Effector memory CD4-positive, alpha-beta T cell (primary cell): ENCODE measurements at places on chromosomes 6 and 20.

DNA sequence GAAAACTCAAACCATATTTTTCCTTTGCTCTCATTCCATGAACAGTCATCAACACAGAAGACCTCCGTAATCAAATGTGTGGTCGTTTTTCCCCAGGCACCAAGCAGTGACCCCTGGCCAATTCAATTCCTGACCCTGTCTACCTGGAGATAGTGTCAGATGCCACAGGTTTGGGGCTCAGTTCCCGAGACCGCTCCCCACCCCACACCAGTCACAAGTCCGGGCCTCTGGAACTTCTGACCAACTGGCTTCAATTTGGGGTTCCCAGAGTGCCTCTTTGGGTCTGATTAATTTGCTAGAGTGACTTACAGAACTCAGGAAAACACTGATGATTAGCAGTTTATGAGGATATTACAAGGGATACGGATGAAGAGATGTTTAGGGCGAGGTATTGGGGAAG is 6.0 kb downstream of the IGF2R start:
- DNase-seq, result no peak

DNA sequence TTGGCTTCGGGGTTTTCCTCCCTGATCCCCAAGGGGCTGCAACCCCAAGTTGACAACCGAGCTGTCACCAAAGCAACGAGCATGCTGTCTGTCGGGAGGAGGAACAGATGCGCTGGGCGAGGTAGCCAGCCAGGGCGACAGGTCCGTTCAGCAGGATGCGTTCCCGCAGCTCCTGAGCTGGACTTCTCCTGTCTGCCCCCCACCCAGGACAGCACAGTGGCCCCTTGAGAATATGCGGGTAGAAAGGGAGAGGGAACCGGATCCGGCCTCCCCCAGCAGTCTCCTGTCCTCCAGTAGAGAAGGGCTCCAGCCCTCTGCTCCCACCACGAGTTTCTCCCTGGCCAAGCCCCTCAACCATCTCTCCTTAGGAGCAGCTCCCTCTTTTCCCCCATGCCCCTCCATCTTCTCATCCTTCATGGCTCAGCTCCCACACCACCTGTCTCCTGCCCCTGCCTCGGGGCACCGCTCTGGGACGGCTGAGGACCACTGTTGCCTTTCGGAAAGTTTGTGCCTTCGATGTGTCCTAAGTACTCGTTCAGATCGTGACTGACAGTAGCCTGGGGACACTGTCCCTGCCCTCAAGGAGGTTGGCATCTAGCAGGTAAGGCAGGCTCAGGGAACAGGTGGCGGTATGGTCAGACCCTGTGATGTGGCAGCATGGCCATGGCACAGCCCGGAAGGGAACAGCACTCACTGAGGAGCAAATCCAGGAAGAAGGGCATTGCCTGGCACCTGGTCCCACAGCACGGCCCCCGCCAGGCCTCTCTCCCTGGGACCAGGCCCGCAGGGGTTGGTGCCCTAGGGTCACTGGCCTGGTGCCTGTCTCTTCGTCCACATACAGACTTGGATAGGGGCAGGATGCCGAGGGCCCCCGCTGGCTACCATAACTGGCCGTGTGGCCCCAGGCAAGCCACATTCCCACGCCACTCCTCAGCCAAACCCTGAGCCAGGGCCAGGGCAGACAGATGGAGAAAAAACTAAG is 96.3 kb downstream of the ASXL1 start:
- DNase-seq, result no peak

DNA sequence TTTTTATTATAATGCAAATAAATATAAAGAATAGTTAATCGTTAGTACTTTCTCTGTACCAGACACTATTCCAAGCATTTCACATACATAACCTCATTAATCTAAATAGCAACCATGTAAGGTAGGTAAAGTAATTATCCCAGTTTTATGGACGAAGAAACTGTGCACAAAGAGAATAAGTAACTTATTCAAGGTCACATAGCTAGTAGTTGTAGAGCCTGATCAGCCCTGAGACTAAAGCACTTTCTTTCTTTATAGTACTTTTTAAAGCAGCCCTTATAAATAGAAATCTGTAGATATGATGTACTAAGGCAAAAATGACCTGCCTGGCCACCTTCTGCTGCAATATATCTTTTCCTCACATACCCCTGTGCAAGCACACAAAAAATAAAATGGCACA is 104.8 kb downstream of the MYO6 start:
- DNase-seq, result no peak

DNA sequence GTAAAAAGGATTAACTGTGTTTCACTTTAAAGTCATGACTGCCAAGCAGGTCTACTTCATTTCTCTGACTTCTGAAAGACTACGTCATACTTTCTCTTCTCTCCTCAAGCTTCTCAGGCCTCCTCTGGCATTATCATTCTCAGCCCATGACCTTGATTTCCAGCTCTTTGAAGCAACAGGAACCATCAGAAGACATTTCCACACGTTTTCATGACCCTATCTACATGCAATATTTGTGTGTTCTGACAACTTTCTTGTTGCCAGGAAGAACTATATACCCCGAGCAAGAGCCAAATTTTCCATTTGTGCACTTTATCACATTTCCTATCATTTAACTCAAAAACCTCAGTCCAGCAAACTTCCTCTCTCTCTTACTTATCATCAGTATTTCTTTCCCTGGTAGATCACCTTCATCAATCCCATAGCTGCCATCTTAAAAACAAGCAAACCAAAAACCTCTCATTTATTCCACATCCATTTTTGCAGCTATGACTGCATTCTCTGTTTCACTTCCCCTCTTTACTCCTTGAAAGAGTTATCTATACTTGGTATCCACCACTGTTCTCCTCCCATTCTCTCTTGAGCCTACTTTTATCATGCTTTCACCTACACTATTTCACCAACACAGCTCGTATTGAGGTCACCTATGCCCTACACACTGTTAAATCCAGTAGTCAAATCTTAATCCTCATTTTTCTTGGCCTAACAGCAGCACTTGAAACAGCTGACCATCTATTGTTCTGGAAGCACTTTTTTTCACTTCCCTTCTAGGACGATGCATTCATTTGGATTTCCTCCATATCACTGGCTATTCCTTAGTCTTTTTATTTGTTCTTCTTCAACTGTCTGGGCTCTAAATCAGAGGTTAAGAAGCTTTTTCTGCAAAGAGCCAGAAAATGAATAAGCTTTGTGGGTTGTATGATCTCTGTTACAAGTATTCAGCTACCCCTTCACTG is 47.1 kb downstream of the STX7 start:
- DNase-seq, result no peak

DNA sequence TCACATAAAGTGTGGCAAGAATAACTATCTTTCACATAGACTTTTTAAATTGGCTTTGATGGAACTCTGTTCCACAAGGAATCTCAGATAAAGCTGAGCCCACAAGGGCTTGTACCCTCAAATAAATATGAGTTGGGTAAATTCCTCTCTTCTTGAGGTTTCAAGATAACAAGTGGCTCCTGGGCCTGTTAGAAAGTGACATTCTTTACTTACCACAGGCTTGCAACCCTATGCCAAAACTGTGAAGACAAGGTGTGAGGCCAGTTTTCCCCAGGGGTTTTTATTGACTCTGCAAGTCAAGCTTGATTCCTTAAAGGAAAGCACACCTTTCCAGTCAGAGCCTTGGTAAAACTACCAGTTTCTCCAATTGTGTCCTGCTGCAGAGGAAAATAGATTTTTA is 664.8 kb upstream of the GJE1 start:
- no peak for DNase-seq

DNA sequence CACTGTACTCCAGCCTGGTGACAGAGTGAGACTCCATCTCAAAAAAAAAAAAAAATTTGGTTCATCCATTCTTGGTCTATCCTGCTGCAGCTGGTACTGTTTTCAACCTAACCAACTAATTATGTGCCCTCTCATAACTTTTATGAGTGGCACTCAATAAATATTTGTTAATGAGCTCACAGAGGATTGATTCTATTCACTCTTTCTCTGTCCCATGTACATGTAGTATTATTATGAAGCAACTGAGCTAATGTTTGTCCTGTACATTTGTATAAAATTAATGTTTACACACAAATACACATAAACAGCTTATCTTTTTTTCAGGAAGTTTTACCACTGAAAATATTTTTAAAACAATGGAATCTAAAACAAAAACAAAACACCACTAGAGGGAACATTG is 10.1 kb downstream of the RIPOR2 start:
- no peak for DNase-seq

DNA sequence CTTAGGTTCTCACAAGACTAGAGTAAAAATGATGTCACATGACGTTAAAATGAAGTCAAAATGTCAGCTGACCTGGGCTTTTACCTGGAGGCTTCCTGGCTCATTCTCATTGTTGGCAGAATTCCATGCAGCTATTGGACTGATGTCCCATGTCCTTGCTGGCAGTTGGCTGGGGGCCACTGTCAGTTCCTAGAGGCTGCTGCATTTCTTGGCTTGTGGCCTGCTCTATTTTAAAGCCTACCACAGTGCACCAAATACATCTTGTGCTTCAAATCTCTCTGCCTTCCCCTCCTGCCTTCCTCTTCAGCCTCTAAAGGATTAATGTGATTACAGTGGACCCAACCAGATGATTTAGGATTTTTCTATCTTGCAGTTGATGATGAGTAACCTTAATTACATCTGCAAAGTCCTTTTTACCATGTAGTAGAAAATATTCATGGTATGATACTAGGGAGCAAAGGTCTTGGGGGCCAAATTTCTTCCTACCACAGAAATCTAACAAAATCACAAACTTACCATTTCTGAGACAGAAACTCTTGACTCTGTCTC is 81.9 kb downstream of the FIG4 start:
- no peak for DNase-seq

DNA sequence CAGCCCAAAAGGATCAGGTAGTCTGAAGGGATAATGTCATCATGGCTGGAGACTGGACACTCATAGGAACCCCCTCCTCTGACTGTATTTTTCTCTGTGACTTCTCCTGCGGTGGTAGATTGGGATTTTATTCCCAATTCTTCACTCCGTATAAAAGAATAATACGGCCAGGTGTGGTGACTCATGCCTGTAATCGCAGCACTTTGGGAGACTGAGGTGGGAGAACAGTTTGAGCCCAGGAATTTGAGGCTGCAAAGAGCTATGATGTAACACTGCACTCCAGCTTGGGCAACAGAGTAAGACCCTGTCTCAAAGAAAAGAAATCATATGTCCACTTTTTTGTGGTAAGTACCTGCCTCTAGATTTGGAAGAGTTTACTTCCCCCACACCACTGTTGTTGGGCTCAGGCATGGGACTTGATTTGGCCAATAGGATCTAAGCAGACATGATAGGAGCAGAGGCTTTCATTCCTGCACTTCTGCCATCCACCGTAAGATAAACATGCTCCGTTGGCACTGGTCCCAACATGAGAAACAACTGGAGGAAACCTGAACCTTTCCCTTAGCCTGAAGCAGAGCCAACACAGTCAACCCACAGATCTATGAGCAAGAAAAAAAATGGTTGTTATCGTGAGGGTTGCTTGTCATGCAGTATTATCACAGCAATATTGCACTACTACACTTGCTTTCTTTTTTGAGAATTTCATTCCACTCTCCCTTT is 82.0 kb downstream of the JPH2 start:
- no peak for DNase-seq

DNA sequence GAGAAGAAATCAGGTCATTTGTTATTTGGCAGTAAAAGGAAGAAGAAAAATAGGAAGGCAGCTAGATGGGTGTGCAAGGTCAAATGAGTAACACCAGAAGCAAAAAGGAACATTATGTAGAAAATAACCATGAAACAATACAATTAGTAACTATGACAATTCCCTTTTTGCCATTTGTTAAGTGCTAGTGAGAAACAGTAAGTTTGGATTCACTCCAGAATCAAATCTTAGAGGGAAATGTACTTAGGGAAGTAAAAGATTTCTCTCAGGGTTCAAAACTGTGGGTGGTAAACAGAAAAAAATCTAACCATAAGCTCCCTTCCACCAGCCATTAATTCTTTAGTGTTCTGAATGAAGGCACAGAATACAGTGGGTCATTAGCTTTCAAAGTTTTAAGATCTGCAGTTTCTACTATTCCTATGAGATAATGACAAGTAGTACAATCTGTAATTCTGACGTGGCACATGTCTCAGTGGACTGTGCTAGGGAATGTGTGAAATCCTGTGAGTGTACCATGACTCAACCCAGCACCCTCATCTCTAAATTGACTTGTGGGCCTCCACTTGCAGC is 17.1 kb downstream of the REPS1 start:
- DNase-seq, result no peak

DNA sequence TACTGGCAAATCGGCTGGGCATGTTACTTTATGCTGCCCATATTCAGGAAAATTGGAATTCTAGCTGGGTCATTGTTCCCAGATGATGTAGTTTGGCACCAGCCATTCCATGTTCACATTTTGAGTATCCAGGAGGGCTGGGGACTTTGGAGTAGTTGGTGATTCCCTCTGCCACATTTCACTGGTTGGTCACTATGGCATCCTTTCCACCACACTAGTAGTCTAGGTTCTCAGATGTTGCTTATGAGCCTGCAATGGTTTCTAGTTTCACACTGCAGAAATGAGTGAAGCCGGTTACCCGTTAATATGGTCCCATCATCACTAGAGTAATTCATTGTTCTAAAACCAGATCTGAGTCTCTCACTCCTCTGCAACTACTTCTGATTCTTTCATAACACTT is 4.6 kb downstream of the PTPN1 start:
- no peak for DNase-seq

DNA sequence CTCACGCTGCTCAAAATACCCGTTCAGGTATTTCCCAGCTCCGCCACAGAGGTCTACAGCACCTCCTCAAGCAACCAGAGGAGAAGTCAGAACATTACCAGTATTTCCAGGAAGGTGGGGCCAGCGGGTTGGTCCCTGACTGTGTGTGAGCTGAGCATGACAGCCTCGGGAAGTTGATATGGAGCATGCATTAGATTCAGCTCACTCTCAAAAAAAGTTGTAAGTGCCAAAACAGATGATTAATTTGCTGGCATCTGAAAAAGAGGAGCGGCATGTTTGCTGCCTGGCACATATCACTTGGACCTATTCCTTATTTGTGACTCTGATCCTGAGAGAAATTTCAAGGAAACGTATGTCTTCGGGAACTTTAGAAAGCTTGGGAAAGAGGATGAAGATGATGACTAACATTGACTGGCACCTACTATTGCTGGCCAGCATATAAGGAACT is 32.3 kb downstream of the ELOVL2 start:
- no peak for DNase-seq

DNA sequence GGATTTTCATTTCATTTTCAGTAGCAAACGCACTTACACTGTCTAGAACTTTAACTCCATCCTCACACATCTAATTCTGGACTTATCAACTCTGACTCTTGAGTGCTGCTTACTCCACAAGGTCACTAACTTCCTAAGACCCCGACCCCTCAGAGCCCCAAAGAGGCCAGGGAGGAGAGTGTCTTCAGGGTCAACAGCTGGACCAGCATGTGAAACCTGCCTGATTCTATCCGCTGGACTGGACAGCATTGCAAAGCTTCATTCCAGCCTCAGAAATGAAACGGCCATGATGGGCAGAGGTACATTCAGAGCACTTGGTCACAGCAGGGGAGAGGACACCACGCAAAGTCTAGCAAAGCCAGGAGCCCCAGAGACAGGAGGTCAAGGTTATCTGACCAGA is 9.1 kb downstream of the RNASET2 start:
- no peak for DNase-seq

DNA sequence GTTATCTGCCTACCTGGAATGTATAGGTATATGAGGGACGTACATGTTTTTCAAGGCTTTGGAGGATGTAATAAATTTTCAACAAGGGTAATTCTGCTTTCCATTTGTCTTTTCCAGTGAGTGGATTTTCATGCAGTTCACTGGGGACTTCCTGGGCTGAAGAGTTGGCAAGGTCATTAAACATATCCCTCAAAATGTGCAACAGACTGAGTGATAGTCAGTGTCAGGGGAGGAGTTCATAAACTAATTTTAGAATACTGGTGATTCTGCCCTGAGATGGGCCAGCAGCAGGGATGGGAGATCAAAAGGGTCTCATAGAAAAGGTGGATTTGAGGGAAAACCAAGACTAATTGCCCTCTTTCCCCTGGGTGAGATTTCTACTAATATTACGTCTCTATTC is 122.3 kb upstream of the CLDN20 start:
- DNase-seq, result no peak
